PC-9 (cell line): ENCODE measurements at places on chromosomes 7 and 10.

- no peak for DNase-seq
These were observed 287.1 kb upstream of the CELF2 start for GRCh38 chr10:10730471-10731043.

- DNase-seq: no peak
These were observed 398.1 kb upstream of the C7orf33 start for GRCh38 chr7:148192491-148192890.

DNA sequence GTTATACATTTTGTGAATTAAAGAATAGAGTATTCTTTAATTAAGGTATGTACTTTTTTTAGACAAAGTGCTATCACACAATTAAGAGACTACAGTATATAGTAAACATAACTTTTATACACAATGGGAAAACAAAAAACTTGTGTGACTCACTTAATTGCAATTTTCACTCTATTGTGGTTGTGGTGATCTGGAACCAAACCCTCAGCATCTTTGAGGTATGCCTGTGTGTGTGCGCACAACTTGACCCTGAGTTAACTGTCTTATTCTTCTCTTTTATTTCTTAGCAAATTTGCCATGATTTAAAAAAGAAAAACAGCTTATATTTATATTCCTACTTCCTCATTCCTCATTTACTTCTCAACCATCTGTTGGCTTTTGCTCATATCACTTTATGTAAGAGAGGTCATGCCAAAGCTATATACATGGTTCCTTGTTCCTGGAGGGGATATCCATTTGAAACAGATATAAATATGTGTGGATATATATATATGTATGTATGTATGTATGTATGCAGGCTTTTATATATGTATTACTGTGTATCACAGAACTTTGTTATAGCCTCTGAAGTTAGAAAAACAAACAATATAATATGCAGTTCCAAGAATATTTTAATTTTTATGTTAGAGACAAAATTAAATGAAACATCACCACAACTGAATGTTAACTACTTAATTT lies 259.5 kb upstream of the HGF start:
- no peak for DNase-seq

DNA sequence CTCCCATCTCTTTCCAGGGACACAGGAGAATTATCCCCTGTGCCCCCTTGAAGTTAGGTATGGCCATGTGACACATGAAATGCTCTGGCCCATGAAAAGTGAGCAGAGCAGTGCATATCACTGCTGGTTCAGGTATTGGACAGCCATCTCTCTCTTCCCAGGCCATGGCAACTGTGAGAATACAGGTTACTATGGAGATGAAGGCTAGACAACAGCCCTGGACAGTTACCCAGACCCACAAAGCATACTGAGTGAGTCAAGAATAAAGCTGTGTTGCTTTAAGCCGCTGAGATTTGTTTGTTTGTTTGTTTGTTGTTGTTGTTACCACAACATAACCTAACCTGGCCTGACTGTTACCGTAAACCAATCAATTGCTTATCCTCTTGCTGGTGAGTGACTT lies 722.3 kb downstream of the KCNMA1 start:
- no peak for DNase-seq

GRCh38 chr10:132412316-132413192 lies 15.6 kb downstream of the PWWP2B start:
- no peak for DNase-seq

DNA sequence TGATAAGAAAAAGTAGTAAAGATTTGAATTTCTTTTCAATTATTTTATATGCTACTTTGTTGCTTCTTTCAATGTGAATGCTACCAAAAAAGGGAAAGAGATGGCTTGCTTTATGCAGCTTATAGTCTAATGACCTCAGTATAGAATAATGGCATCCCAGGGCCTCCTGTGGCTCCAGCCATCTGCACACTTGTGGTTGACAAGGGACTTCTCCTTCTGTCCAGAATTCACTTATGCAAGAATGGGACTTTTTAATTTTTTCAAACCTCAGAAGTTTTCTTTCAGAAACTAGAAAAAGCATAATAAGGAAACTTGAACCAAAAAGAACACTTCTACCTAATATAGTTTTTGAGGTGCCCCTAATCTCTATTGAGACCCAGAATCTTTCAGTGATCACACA lies 310.9 kb downstream of the CTNNA3 start:
- no peak for DNase-seq

DNA sequence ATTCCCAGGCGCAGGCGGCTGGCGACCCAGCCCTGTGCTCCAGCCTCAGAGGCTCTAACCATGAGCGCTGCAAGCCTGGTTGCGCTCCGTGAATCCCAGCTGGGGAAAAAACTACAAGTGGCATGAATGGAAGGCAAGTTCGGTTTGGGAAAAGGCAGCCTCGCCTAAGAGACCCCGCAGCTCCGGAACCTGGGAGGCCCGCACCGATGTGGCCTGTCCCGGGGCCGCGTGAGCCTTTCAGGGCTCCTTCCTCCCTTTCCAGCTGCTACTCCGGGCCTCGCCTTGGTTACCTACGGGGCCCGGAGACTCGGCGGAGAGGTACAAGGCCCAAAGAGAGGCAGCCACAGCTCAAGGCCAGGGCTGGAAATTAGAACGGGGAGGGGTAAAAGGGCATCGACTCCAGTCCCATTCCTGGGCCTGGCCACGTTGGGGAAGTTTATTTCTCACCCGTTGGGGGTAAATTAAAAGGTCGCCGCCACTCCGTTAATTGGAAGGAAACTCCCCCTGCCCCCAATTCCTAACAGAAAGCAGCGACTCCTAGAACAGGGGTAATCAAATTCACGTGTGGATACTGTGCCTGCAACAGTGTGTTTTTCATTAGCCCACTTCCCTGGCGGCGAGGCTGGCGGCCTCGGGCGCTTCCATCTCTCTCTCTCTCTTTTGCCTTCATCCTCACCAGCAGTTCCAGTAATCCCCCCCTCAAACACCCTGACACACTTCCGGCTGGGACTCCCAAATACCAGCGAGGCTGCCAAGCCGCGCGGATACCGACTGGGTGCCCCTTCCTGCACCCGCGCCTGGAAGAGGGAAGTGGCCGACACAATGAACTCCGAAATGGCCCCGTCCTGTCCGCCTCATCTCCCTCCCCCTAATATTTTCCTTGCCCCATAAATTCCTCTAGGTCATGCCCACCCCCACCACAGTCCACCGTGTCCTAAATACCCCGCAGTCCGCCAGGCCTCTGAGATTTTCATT lies 1.5 kb upstream of the HOXA9 start:
- DNase-seq: no peak

DNA sequence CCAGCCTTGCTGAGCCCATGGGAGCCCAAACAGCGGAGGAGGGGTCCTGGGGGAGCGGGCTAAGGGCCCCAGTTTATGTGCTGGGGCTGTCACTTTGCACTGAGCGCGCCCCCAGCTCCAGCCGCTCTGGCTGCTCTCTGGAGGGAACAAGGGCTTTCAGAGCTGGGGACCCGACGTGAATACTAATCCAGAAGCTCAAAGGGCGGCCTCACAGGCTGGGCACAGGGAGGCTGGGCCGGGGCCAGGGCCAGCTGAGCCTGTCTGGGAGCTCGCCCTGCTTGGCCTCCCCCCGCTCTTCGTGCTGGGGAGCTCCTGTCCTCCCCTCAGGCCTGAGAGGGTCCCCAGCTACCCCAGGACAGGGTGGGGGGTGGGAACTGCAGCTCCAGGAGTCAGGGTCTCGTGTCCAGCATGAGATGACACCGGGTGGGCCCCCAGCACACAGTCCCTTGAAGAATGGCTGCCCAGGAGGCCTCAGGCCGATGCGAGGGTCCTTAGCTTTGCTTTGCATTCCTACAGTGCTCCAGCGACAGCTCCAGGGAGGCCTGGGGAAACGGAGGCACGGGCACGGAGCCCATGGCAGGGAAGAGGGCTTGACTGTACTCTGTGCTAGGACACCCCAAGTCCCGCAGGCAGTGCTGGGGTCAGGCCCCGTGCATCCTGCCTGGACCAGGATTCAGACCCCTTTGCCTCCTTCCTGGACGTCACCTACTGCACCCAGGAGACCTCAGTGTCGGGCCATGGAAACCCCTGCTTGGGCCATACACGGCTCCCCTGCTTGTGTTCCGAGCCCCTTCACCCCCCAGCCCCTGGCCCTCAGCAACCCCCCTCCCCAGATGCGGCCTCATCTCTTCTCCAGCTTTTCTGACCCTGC lies 5.8 kb upstream of the AMZ1 start:
- no peak for DNase-seq

DNA sequence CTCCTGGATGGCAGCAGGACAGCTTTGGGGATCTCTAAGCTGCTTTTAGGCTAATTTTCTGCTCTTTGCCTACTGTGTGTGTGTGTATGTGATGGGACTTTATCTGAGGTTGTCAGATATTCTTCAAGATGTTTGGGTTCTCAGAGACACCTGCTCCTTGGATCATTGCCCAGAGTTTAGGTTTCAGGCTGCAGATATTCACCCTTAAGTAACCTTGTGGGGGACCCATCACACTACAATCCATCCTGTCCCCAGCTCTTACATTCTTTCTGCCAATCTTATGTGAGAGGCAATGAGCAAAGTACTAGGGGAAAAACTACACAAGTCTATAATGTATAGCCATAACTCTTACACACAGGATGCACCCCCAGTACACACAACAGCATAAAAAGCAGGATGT lies 263.0 kb upstream of the ZWINT start:
- no peak for DNase-seq

GRCh38 chr7:139708541-139708940 lies 69.3 kb downstream of the HIPK2 start:
- no peak for DNase-seq

DNA sequence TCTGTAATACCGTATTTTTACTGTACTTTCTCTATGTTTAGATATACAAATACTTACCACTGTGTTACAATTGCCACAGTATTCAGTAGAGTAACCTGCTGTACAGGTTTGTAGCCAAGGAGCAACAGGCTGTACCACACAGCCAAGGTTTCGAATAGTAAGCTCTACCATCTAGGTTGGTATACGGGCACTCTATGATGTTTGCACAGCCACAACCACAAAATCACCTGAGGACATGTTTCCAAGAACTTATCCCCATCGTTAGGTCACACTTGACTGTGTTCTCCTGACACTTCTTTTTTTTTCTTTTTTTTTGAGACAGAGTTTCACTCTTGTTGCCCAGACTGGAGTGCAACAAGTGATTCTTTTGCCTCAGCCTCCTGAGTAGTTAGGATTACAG lies 134.6 kb upstream of the TRIM24 start:
- DNase-seq: peak; percentile 78

GRCh38 chr10:22997096-22997495 lies 69.2 kb downstream of the ARMC3 start:
- no peak for DNase-seq

DNA sequence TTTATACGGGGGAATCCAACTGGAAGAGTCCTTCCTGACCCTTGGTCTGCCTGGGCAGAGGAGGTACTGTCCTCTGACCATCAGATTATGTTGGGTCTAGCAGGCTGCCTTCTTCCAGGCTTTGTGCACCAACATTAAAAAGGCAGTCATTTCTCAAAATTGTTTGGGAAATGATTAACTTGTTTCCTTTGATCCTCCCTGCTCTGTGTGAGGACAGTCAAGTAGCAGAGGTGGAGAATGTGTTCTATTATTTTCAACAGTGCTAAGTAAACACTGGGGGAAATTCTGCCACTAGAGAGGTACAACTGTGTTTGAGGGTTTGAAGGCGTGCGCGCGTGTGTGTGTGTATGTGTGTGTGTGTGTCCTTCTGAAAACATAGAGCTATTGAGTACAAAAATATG lies 20.6 kb downstream of the ACSL5 start:
- DNase-seq: no peak

DNA sequence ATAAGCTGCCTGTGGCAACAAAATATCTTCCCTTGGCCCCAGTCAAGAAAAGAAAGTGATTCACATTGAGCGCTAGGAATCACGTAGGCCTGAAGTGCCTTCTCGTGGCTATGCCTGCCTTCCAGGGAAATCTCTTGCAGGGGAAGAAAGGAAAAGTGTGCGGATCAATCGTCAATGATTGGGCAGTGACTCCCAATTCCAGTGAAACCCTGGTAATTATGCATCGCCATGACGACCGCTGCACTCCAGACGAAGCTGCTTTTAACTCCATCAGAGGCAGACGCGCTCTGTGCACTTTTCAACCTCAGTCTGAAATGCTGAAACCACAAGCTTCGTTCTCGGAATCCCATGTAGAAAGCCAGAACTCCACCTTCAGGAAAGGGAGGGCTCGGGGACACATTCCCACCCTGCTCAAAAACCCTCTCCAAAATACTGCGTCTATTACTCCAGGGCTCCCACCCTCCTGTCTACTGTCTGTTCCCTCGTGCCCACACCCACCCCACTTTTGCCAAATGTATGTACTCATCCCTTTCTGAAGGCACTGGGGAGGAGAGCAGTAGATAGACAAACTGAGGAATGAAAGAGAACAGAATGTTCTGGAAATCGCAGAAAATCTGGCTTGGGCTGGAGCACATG lies 24.2 kb upstream of the PRKAG2 start:
- no peak for DNase-seq

GRCh38 chr7:133836666-133837065 lies 290.5 kb upstream of the LRGUK start:
- DNase-seq: no peak

- no peak for DNase-seq
These were observed 270.1 kb upstream of the FZD1 start for GRCh38 chr7:90994121-90994520.

DNA sequence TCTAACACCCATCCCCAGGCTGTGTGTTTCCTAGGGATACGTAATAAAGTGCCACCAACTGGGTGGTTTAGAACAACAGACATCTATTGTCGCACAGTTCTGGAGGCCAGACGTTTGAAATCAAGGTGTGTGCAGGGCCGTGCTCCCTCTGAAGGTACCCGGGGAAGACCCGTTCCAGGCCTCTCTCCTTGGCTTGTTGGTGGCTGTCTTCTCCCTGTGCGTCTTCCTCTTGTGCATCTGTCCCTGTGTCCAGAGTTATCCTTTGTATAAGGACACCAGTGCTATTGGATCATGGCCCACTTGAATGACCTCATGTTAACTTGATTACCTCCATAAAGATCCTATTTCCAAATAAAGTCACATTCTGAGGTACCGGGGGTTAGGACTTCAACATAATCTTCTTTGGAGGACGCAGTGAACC lies 15.6 kb downstream of the GRK5 start:
- DNase-seq: no peak

DNA sequence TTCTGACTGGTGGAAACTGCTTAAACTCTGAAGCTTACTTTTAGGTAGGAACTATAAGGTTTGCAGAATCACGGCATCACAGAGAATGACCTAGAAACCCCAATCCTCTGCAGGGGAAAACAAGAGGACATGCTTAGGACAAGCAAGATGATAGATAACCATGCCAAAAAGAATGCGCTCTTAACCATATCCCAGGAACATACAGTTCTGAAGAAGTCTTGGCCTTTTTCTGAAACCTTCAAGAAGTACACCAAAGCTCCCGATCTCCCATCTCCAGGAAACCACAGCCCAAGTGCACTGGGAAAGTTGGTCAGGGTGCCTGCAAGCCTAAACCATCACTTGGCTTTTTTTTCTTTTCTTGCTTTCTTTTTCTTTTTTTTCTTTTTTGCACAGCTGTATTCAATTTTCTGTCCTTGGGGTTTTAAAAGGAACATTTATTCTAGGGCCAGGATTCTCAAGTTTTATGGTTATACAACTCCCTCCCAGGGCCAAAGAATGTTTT lies 12.2 kb upstream of the SVIL start:
- DNase-seq: no peak

- DNase-seq: no peak
These were observed 134.8 kb downstream of the INHBA start for GRCh38 chr7:41568135-41568534.

- DNase-seq: no peak
These were observed 180.4 kb downstream of the TMEM26 start for GRCh38 chr10:61272781-61273180.
